MV-4-11 (cell line): ENCODE measurements at places on chromosomes 2 and 18.

DNA sequence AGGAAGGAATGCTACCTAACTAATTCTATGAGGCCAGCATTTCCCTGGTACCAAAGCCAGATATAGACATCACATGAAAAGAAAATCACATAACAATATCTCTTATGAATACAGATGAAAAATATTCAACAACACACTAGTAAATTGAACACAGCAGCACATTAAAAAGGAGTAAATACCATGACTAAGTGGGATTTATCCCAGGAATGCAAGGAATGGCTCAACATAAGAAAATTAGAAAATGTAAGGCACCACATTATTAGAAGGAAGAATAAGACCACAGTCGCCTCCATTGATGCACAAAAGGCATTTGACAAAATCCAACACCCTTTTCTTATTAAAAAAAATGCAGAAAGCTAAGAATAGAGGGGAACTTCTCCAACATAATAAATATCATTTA lies 133.9 kb downstream of the TTC32 start:
- no peak for DNase-seq

DNA sequence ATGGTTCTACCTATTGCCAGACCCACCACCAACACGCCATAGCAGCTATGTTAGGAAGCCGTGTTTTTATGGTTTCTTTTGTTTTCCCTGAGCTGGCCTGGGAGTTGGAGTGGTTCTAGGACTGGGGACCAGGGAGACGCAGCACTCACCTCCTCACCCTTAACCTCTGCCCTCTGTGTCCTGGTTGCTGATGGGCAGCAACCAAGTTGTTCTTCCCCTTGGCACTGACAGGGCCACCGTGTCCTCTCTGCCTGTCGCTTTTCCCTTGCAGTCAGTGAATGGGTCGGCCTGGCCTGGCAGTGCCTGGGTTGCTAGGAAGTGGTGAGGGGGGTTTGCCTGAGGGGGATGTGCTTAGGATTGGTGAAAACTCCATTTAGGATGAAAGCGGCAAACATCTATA lies 197.1 kb upstream of the GATA6 start:
- no peak for DNase-seq

GRCh38 chr18:45650321-45650720 lies 35.0 kb downstream of the SLC14A2 start:
- DNase-seq: no peak

GRCh38 chr2:236572482-236572881 lies 2.9 kb downstream of the ACKR3 start:
- no peak for DNase-seq

DNA sequence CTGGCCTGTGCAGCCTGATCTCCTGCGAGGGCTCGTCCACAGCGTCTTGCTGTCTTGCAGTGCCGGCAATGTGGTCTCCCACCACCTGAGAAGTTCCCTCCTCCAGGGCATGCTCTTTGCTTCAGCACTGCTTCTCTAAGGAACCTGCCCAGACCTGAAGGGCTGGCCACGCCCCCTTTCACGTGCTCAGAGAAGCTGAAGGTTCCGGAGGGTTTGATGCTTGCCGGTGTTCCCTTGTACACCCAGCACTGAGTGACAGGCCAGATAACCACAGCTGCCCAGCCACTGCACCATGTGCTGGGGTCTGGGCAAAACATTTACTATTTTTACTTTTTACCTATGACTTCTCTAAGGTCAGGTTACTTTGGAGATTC lies 1.7 kb upstream of the POLR2D start:
- no peak for DNase-seq

DNA sequence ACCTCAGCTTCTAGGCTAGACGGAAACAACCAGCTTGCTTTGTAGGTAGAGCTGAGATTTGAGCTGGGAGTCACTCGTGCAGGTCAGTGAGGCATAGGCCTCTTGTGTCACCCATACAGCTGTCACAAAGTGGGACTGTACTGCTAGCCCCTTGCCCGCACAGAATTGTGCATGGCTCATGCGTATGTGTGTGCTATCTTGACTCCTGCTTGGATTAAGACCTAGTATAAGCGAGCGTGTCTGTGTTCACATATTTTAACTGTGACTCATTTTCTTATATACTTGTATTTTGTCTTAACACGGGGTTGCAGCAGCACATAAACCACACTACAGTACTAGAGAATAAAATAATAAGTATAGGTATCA lies 20.1 kb downstream of the CEP68 start:
- no peak for DNase-seq

- peak; percentile 22 for DNase-seq
These were observed 36.6 kb upstream of the COL3A1 start for GRCh38 chr2:188937228-188938220.

- DNase-seq: no peak
These were observed 228.1 kb downstream of the LPIN1 start for GRCh38 chr2:11974573-11974972.

GRCh38 chr2:123692121-123692520 lies 333.0 kb upstream of the CNTNAP5 start:
- no peak for DNase-seq

DNA sequence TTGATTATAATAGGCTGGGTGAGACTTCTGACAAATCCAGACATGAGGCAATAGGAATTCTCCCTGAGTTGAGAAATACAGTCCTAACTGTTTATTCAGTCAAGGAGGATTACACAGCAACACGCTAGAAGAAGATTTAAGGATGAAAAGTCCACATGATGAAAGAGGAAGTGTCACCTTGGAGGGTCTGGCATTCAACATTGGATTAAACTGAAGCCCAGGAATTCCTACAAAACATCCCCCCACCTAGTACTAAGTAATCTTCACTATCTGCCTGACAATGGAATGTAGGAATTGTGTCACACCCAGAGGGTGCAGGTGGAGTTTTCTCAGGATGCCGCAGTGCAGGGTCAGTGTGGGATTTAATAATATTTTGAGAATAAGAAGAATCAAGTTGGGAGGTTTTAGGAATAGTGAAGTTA lies 142.4 kb downstream of the SOCS6 start:
- peak; percentile 53 for DNase-seq

DNA sequence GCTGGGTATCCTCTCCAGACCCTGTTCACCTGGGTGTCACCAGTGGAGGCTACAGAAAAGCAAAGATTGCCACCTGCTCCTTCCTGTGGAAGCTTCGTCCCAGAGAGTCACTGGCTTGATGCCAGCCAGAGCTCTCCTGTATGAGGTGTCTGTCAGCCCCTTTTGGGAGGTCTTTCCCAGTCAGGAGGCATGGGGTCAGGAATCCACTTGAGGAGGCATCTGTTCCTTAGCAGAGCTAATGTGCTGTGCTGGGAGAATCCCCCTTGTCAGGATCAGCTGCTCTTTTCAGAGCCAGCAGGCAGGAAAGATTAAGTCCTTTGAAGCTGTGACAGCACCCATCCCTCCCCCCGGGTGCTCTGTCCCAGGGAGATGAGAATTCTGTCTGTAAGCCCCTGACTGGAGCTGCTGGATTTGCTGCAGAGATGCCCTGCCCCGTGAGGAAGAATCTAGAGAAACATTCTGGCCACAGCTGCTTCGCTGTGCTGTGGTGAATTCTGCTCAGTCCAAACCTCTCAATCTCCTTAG lies 121.8 kb downstream of the GPR39 start:
- DNase-seq: no peak

DNA sequence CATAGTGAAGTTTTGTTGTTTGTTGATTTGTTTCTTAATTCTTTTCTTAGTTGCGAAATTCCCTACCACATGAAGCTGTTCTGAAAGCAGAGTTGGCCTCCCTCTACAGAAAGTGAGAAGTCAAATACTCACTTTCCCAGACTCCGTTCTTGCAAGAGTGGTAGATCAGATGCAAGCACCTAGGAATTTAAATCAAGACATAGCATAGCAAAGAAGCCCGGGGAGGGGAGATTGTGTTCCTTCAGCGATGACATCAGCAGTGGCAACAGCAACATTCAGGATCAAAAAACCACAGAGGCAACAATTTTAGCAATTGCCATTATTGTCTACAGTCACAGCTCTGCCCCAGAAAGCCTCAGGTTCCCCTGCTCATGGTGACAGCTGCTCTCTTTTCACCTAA lies 580.0 kb downstream of the RNF144A start:
- DNase-seq: no peak

- DNase-seq: no peak
These were observed 21.4 kb downstream of the FAM98A start for GRCh38 chr2:33577668-33578067.

DNA sequence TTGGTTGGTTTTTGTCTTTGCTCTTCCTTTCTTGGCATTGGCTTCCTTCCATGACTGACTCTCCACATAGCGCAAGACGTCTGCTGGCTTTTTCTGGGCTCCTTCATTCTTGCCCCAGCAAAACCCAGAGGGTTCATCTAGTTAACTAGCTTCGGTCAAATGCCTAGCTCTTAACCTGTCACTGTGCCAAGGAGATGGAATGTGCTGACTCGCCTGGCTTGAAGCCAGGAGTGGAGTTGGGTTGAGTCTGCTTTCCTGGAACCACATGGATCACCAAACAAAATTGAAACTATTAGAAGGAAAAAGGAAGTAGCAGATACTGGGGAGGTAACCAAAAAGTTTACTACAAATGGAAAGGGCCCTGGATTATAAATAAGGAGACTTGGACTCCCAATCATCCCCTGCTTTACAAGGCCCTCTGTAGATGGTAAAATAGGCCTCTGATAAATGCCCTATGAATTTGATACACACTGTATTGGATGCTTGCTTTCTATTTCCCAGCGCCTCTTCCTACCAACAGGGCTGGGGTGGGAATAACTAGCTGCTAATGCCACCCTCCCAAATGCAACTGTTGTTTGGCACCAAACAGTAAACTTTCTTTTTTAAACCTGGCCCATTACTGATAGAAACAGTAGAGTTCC lies 11.3 kb downstream of the MALT1 start:
- peak; percentile 18 for DNase-seq

GRCh38 chr2:185658750-185659149 lies 79.9 kb upstream of the FSIP2 start:
- no peak for DNase-seq

GRCh38 chr18:48885924-48886400 lies 64.8 kb downstream of the SMAD7 start:
- no peak for DNase-seq

- DNase-seq: no peak
These were observed 11.3 kb downstream of the FEZ2 start for GRCh38 chr2:36586672-36587071.

DNA sequence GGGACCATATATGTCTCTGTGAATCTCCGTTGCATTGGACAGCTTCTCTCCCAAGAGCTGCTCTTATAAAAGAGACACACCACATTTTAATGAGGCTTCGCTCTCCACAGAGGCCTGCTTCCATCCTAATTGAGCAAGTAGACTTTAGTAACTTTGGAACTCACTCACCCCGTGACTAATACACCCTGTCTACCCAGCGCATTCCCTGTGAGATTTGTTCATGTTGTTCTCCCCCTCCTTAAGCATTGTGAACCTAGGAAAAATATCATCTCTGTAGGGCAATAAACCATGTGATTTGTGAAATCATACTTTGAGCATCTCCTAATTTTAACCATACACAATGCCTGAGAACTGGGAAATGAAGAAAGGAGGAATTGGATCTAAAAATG lies 56.9 kb downstream of the MCFD2 start:
- DNase-seq: no peak

DNA sequence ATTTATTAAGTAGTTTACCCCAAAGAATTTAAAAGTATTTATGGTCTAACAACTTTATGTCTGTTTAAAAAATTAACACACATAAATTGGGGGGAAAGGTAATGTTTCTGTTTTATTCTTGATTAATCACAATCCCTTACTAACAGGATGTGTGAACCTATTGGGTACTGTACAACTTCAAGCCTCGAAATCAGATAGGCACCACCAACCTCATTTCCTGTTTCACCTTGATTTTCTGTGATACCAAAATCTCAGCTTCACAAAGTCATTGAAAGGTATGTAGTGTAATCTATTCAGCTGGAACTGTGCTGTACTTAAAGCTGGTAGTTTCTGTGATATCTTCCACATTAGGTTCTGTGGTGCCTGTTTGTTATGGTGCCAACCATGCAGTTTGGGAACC lies 4.0 kb downstream of the RNMT start:
- DNase-seq: no peak

GRCh38 chr2:240955306-240956170 lies 42.9 kb upstream of the SNED1 start:
- DNase-seq: no peak

GRCh38 chr2:58336416-58336815 lies 95.3 kb upstream of the FANCL start:
- no peak for DNase-seq

DNA sequence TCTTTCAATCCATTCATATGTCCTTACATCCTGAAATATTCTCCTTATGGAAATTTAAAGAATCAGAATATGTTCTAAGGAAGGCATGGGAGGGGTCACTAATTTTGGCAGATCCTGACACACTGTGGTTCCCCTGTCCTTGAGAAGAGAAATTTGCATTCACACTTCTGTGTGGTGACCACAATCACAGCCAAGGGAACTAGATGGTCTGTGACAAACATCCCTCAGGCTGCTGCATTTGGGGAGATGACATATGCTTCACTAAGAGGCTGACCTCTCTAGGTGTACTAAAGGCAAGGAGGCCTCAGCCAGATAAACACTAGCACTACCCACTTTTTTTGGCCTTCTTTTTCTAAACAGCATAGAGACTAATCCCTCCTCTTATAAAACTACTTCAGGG lies 129.6 kb downstream of the MREG start:
- DNase-seq: no peak

- peak; percentile 96 for DNase-seq
These were observed 111.7 kb downstream of the ANKRD44 start for GRCh38 chr2:197198890-197199289.

DNA sequence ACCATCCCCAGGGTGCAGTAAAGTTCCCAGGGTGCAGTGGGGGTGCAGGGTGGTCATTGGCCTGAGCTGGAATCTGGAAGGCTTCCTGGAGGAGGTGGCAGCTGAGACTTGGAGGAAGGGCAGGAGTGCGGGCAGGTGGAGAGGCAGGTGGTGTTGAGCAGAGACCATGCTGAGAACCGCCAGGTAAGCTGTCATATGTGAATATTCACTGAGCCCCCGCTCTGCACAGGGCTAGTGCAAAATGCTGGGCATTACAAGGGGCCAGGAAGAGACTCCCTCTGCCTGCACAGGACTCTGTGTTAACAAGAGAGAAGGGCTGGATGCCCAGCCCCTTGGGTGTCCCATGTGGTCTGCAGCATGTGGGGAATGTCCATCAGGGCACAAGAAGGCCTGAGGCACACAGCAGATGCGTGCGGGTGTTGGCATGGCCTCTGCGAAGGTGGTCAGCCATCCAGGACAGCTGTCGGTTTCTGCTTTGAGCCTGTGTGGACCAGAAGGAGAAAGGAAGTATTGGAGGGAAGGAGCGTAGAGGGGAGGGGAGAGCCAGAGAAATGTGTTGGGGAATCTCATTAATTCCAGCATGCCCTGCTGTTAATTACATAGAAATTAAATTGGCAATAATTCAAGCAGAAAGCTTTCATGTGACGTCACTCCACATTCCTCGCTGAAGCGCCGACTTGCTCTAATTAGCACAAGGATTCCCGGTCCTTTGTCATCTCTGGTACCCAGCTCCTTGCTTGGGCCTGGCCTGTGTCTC lies 62.8 kb upstream of the OTOS start:
- no peak for DNase-seq

DNA sequence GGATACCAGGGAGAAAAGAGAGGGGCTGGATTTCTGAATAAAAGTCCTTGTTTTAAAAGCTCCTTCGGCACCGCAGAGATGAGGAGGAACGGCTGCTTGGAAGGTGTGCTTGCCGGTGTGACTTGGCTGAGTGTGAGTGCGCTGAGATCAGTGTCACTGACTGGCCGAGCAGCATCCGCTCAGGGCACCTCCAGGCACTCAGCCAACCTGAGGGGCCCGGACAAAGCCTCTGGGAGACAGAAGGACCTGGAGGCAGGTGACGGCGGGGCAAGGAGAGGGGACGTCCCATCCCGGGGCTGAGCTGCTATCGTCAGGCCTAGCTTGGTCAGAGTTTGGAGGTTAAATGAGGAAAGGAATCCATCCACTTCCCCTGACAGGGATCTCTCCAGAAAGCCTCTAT lies 16.8 kb upstream of the ALLC start:
- no peak for DNase-seq
